Stimulated activated CD4-positive, alpha-beta T cell treated with anti-CD3 and anti-CD28 coated beads, Interleukin-1b, Interleukin-23, amount 100 ng/mL, for 1 hour (primary cell): ENCODE measurements at places on chromosomes 4 and X.

DNA sequence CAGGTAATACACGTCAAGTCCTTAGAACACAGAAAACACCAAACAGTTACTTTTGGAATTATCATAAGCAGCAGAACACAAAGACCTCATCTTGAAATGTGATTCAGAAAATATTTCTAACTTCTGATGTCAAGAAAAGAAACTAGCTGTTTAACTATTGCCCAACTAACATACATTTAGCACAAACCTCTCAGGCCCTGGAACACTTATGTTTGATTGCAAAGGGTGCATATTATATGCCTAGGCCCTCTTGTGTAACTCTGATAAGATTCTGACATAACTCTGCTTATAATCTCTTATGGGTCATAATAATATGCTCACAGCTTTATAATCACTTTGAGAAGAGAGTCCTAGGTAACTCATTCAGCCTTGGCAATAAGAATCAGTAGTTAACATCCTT, 62.6 kb downstream of the TBC1D9 start:
- DNase-seq = no peak

DNA sequence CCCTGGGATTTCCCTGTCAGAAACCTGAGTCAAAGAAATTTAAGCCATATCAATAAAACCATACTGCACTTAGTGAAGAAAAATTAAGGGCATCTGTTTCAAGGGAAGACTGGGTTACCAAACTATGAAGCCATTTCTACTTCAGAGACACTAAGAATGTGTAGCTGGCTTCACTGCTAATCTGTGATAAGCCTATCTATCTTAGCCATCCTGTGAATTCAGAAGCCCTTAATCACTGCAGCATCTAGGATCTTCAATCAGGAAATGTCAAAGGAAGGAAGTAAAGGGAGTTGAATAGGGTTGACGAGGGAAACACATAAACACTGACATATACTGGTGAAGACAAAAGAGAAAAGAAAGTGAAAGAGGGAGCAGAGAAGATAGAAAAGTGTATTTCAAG, 777.6 kb upstream of the DIAPH2 start:
- no peak for DNase-seq

DNA sequence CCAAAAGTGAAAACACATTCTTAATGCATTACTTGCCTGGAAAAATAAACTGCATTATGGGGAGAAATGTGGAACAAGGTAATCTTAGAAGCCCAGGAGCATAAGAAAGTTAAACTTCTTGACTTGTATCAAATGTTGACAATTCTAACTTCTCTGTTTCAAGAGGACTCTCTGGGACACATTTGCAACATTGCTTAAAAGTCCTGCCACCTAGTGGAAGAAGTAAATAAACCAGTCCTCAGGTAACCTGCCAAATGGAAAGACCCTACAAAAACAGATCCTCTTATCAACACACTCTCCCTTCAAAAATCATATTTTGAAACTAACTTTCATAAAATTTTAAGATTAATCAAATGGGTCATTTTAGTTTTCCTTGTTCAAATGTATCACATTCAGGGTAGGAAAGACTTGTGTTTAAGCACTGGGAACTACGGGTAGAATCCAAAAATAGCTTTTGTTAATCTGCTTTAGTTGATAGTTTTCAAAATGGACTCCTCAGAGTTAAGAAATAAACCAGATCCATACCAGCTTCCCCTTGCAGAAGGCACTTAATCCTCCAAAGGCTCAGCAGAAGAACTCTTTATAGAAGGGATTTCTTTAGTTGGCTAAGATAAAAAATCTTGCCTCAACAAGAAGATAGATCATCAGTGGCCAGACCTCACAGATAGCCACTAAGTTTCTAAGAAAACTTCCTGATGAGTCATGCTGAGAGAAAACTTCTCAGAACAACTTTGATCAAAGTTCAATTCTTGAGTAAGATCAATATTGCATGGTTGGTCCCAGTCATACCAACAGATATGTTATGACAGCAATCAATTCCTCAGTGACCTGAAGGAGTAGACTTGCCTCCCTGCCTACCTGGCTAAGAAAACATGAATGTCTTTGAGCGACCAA, 141.7 kb downstream of the HHIP start:
- DNase-seq = no peak

DNA sequence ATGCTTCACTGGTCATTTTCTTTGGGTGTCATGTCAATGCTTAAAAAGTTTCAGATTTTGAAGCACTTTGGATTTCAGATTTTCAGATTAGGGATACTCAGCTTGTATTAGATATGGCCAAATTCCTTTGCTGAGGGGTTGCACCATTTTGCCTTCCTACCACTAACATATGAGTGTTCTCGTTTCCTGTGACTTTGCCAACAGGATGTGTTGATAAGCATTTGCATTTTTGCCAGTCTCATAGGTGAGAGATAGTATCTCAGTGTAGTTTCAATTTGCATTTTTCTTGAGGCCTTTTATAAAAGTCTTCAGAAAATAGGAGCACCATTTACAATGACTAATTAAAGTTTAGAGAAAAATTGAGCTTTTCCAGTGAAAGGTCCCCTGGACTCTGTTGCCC, 71.6 kb upstream of the CLCN4 start:
- no peak for DNase-seq

- DNase-seq = no peak
Observed at GRCh38 chr4:86380181-86380724, 20.4 kb upstream of the MAPK10 start.

DNA sequence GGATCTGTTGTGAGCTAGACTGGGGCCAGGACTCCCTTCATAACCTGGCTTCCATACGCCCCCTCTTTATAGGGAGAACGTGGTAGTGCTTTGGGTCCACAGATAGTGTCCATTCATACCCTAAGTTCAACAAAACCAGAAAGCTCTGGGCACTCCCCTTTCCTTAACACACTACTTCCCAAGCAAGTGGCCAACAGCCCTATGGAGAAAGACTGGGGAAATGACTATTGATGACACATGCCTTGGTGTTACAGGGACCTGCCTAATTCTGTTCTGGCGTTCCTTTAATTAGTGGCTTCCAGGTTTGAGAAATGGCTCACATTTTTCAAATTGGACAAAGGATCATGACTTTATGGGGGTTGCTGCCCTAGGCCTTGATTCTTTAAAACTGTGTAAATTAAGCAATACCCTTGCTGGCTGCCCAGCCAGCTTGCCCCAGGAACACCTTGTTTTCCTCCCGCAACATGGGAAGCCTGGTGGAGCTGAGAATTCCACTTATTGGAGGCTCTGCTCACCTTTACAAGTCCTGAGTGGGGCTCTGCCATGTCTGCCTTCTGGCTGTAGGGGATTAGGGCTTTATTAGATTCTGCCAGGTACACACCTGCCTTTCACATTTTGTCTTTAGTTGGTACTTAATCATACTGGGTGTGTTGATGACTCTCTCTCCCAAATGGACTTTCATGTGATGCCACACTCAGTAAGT, 61.1 kb downstream of the RGS12 start:
- DNase-seq = no peak

DNA sequence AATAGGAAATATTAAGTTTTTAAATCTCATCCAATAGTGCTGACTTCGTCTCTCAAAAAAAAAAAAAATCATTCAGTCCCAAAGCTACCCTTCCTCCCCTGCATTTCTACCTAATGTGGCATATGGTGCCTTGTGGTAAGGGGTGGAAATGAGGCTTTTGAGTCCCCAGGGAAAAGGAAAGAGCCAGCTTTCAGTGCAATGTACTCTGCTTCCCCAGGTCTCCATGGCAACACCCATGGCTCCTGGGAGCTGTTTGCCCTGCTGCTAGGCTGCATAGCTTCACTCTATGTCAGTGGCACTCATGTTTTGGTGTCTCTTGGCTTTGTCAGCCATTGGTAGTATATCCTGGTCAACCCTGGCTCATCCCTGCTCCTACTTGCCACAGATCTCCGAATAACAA, 175.9 kb downstream of the SLC39A8 start:
- no peak for DNase-seq

DNA sequence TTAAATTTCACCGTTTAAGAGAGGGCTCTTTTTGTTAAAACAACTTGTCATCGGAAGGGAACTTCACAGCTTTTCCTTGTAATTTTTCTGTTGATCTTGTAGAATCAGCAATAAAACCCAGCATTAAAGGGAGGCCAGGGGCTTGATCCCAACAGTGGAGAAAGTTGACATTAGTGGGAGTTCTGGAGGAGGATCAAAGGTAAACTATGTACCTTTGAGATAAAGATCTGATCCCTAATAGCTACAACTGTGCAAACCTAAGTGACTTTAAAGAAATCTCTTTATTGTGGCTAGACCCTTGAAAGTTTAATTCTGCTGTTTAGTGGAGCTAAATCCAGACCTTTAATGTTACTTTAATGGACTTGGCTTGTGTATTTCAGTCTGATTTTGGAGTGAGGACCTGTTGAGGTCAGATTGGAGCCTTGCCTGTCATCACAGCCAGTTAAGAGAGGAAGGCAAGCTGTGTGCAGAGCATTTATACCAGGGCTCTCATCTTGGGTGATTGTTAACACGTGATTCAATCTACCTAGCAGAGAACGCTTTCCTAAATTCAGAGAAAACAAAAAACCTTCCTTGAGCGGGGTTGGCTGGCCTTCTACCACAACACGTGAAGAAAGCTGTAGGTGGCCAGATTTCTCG, 1.7 kb downstream of the DOCK11 start:
- no peak for DNase-seq

DNA sequence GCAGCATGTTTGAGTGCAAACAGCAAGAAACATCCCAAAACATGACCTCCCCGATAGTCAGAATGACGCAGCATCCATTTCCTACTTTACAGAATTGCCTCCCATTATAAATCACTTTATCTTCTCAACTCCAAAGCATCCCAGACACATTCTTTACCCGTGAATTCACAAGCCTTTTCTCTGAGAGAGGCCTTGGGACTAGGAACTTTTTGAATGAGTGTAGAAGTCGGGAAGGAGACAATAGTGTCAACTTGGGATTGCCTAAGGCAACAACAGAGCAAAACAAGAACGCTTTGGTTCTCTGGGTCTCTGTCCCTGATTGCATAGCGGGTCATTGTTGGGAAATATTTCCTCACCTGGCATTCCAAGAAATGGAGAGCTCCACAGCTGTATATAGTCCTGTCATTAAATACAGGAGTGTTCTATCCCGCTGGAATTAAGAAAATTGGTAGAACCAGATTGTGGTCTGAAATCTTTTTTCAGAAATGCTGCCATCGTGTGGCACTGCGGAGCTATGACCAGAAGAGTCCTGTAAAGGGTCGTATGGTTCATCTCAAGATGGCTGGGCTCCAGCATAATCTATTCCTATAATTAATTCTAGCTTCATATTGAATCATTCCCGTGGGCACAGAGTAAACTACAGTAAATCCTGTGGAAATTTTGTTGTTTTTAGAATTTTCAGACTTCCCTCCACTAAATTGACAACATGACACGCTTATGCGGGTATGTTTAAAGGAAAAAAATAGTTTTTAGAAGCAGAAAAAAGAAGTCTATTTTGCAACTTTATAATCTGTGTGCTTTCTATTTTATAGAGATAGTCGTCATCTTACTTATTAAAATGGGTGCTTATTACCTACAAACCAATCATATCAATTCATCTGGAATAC, 2.0 kb upstream of the SPP1 start:
- DNase-seq = no peak

DNA sequence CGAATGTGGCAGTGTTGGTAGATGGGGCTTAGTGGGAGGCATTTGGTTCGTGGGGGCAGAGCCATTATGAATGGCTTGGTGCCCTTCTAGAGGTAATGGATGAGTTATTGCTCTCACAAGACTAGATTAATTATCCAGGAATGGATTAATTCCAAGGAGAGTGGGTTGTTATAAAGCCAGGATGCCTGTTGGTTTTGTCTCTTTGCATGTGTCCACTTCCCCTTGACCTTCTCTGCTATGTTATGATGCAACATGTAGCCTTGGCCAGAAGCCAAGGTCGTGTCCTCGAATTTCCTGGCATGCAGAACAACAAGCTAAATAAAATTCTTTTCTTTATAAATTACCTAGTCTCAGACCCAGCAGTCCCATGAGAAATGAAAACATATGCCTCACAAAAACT, 111.2 kb upstream of the PLS3 start:
- DNase-seq = no peak

GRCh38 chr4:17544205-17544604, 29.2 kb downstream of the CLRN2 start:
- no peak for DNase-seq

- DNase-seq = no peak
Observed at GRCh38 chrX:54602563-54602962, 72.5 kb downstream of the GNL3L start.

DNA sequence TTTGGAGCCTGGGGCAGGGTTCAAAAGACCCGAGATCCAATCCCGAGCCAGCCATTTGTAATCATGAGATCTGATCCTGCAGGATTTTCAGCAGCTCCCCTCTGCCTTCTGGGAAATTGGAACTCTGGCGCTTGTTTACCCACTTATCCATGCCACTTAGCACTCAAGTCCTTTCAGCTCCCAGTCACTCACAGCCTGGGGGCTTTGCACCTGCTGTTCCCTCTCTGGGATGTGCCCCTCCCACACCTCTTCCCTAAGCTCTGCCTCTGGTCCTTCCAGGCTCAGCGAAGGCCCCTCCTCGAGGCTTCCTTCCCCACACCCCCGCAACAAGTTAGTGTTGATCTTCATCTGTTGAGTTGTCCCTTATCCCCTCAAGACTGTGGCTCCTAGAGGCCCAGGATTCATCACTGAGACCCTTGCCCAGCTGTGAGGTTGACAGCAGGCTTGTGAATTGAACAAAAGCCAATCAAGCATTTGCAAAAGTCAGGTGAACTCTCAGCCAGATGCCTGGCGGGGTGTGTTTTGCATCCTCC, 99.1 kb upstream of the AFAP1 start:
- no peak for DNase-seq

DNA sequence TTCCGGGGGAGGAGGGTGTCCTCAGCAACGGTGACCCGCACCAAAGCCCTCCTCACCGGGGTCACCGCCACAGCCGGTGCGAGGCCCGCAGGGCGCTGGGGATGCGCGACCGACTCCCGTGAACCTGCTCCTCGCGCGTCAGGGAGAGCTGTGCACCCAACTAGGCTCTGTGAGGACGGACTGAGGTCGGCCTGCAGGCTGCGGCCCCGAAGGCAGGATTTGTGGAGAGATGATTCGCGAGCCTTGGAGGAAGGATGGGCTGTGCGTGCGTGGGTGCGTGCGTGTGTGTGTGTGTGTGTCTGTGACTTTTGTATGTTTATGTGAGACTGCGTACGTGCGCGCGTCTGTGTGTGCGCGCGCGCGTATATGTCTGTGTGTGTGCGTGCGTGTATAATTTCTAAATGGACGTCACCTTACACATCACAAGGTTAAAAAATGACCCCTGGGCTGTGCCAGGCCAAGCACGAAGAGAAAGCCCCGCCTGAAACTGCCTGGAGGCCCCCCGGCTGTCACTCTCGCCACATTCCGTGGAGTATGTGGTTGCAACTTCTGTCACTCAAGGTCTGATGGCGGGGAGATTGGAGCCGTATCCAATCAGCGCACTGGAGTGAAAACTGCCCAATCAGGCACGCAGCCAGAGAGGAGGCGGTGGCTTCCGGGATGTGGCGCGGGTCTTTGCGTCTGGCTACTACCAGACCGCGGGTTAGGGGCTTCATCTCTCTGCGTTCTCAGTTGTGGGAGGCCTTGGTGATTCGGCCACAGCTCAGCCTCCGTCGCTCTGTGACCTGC, at the start of gene ZNF141:
Gene ZNF141, plus strand, starts transcription at position 672 of the 789 bp plus-strand sequence. CDS start 170 bp downstream, outside the sequence.
- DNase-seq = peak; percentile 73

DNA sequence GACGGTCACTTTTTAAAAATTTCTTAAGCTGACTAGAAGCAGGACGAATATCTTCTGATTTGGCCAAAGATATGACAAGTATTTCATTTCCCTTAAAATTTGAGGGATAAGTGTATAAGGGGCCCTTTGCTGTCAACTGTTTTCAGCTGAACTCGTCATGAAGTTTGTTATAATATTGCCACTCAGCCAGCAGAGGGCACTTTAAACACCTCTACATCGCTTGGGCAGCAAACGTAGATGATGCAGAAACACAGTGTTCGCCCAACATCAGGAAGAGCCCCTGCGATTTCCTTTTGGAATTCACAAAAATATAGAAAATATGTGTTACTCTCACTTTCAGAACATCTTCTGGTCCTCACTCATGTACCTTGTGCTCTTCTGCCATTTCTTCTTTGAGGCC, 435.7 kb upstream of the FMR1 start:
- DNase-seq = no peak
